Dorsolateral prefrontal cortex (tissue), 122 donors: ENCODE measurements at places on chromosomes 1 and 21. TPM values are rescaled to one million over a fixed set of nuclear protein-coding genes. Genes with fewer than 3 reads are reported as not detected.

GRCh38 chr1:215863796-215864195 lies 296.7 kb downstream of the KCTD3 start:
- no peak for DNase-seq

- no peak for DNase-seq
These were observed 8.7 kb downstream of the DNAJC6 start for GRCh38 chr1:65317866-65318653.

- DNase-seq, result no peak
These were observed 179.1 kb downstream of the PSMG1 start for GRCh38 chr21:39003982-39004633.

DNA sequence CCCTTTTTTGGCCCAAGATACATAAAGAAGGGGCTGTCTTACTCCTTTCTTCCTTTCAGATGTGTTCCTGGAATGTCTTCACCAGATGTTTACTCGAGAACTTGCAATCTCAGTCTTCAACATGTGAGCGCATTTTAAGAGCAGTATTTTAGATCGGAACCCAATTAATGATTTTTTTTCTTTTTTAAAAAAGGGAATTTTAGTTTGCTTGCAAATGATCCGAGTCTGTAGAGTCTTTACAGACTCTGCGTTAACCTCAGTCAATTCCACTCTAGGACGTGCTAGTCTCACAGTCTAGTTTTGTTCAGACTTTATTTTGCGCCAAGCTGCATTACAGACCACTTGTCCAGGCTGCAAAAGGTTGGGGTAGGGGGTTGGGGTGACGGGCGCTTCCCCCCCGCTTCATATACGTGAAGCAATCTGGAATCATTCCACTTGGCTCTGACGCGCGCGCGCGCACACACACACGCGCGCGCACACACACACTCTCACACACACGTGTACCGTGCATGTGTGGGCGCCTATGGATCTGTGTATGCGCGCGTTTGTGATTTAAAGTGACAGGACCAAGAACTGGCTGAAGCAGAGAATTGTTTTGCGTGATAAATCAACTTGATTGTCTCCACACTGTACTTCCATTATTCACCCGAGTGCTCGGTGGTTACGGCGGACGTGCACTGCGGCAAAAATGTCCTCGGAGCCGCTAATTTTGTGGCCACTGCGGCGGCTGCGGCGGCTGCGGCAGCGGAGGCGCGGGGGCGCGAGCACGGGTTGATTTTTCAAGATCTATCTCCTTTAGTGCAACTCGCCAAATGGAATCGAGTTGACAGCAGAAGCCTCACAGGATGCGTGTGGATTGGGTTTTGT lies 25.6 kb upstream of the NFIA start:
- DNase-seq, result peak; percentile 63

- no peak for DNase-seq
These were observed 43.2 kb downstream of the TMCO4 start for GRCh38 chr1:19756480-19756879.

DNA sequence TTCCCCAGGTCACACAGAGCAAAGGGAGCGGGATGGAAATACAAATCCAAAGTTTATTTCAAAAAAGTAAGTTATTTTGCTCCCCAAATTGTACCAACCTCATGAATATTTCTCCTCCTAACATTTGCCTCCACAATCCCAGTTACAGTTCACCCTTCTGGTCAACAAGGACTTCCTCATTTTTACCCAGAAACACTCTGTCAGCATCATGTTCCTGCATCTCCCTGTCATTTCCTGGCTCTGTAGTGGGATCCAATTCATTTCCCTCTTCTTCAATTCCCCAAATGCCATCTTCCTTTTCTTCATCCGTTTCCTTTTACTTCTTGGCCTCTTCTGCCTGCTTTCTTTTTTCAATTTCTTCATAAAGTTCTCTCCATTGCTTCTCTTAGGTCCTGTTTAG lies 32.0 kb upstream of the EPS15 start:
- no peak for DNase-seq

- DNase-seq, result peak; percentile 20
These were observed 28.7 kb downstream of the COL6A2 start for GRCh38 chr21:46126309-46127238.

- no peak for DNase-seq
These were observed 6.6 kb upstream of the CD48 start for GRCh38 chr1:160718210-160718609.

The C1orf50 gene
- total RNA-seq, result 12.4 TPM

The SLAMF6 gene
- total RNA-seq, result not detected

The PTPRF gene
- 271 TPM for total RNA-seq

The ADGRB2 gene
- total RNA-seq, result 183 TPM

The RHBDL2 gene
- total RNA-seq, result 4.1 TPM

The PLA2G2C gene
- 0.17 TPM for total RNA-seq
